ENCODE measurements at places on chromosomes 1 and 21.

DNA sequence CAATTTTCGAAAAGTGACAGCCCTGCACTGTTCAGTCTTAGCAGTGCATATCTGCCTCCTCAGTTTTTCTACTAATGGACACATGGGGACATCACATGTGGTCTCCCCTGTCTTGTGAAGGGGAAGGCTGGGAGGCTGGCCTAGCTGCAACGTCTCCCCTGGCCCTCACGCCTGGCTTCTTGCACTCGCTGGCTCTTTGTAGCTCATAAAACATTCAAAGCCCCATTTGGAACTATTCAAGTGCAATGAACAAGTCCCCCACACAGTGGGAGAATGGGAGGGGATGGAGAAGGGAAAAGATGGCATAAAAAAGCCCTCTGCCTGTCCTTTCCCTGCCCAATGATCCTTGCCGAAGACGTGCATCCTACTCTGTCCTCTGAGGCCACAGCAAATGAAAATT is 73.6 kb downstream of the PGBD5 start:
- no peak for DNase-seq

- DNase-seq, result no peak
These were observed 11.5 kb upstream of the NEXN start for GRCh38 chr1:77876884-77877283.

- DNase-seq, result no peak
These were observed 177.3 kb upstream of the TMEM51 start for GRCh38 chr1:14976256-14976655.

DNA sequence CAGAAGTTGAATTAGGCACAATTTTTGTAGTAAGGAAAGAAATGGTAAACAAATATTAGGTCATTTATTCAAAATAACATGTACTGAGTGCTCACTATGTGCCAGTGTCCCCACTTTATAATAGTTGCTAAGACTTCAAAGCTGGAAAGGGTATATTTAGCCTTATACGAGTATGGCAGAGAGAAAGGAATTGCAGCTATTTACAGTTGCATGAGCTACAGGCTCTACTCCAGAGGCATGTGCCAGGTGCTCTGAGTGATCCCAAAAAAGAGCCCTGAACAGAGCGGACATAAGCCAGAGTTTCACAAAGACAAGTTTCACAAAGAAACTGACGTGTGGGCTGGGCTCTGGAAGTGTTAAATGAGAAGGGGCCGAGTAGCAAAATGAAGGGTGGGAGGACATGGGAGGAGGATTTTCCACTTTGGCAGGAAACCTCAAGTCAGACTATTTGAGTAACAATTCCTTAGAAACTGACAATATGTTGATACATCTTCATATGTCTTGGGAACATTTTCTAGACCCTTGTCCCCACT is 40.9 kb downstream of the FASLG start:
- no peak for DNase-seq

- DNase-seq, result no peak
These were observed 29.6 kb upstream of the RGS1 start for GRCh38 chr1:192545896-192546521.

DNA sequence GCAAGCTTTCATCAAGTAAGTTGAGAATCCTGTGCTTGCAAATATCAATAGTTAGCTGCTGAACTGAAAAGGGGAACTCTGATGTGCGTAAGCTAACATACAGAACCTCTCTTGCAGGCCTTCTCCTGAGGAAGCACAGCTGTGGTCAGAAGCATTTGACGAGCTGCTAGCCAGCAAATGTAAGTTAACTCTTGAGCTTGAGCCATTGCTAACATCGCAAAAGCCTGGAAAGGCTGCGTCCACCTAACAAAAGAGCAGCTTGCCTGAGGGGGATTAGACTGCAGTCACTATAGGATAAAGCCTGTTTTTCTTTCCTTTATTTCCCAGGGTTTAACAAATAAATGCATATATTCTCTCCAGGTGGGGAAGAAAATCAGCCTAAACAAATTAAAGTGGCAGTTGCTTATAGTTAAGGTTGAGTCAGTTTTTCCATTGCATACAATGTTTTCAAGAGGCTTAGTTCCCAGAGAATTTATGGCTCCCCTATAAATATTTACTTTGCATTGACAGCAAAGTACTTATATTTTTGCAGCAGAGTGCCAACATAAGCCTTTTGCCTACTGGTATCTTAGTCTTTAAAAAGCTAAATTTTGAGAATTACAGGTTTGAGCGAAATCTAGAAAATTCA is 1.5 kb downstream of the RGS2 start:
- no peak for DNase-seq

DNA sequence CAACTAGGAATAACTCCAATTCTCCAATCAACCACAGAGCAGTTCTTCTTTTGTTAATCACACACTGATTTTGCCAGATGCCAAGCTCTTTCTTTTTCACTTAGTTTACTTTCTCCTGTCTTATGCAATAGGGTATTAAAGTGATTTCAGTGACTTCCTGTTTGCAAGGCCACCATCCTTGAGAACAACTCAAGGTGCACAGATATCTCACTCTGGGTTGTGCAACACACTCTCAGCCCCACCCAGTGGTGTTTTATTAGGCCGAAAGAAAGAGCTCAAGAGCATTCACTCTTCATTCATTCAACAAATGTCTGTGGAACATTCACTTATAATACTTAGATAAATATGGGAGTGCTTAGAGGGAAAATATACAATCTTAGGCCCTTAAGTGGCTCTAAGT is 352.5 kb downstream of the ZNF326 start:
- DNase-seq, result no peak

Data from stimulated activated CD4-positive, alpha-beta T cell treated with anti-CD3 and anti-CD28 coated beads, TNF-alpha, amount 100 ng/mL, for 1 hour (primary cell).